ENCODE measurements at places on chromosomes 11 and 22.

DNA sequence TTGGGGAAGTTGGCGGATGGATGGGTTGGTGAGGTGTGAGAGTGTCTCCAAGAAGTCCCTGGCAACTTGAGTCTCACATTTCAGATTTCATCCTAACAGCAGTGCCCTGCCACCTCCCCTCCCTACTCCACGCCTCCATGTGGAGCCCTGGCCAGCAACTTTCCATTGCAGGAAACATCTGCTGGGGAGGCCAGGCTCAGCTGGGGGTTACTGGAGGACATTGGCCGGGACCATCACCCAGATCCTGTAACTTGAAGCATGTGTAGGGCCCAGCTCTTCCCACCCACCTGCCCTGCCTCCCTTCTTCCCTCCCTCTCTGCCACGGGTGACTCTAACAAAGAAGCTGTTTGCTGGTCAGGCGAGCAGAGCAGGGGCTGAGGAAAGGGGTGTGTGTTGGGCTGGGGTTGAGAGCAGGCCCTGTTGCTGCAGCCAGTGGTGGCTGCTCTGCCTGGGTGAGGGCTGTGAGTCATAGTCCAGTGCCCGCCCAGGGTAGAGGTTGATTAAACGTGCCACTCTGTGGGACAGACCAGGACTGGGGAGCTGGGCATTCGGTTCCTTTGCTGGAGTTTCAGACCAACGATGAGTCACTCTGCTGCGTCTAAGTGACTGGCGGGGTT, 64.0 kb downstream of the SCN3B start:
- DNase-seq, result no peak

DNA sequence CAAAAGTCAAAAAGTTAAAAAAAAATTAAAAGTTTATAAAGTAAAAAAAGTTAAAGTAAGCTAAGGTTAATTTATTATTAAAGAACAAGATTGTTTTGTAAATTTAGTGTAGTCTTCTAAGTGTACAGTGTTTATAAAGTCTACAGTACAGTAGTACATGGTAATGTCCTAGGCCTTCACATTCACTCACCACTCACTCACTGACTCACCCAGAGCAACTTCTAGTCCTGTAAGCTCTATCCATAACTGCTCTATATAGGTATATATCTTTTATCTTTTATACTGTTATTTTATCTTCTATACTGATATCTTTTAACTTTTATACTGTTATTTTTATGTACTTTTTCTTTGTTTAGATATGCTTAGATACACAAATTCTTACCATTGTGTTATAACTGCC, 11.2 kb downstream of the C2CD3 start:
- DNase-seq, result no peak

- DNase-seq, result no peak
Observed at GRCh38 chr22:27501191-27501936, 300.2 kb downstream of the MN1 start.

DNA sequence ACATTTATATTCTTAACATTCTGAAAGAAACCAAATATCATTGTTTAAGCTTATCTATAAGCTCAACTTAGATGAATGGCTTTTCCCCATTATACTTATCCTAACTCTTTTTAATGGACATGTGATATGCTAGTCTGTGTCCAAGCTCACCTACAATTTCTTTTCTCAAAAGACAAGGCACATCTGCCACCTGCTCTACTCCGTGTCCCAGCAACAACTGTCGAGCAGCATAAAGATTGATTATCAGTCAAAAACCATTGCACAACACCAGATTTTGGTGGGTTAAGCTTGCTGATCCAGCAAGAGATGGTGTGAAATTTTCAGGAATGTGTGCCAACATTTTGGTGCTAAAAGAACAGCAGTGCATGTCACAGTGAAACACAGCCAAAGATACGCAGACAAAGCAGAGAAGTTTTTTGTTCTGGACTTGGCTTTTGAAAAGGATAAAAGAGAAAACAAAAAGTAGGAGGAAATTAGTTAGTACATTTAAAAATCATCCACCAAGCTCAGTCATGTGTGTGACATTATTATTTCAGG, 65.8 kb downstream of the DCDC1 start:
- DNase-seq, result no peak

- no peak for DNase-seq
Observed at GRCh38 chr22:43153899-43154298, 2.5 kb downstream of the TSPO start.

DNA sequence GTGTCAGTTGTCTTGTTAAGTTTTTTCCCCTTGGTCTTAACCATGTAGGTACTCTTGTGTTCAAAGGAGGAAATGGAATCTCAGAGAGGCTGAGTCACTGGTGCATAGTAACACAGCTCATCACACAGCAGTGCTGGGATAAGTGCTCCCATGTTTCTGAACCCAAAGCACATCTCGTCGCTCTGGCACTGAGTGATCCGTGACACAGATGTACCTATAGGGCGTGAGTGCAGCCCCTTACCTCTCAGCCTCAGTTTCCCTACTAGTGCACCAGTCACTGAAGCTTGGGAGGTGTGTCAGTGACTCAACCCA, 234.0 kb downstream of the ST3GAL4 start:
- no peak for DNase-seq

GRCh38 chr11:106770489-106771085, 247.7 kb downstream of the GUCY1A2 start:
- no peak for DNase-seq
